ENCODE measurements at places on chromosomes 3 and 15.
A peak's percentile ranks its signal among the peaks of the same experiment; 100 is the strongest.

GRCh38 chr3:127710155-127710941, 37.6 kb downstream of the ABTB1 start:
- no peak for DNase-seq

DNA sequence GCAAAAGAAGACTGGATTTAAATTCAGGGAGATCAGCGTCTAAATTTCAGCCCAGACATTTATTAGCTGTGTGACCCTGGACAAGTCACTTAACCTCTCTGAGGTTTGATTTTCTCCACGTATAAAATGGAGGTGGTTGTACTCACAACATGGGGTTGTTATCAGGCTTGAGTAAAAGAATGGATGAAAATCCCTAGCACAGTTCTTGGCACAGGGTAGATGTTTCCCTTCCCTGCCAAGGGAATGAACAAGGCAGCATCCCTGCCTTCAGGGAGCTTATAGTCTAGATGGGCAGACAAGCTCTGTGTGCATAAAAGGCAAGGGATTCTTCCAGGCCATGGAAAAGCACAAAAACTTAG, 50.2 kb upstream of the MRPS22 start:
- no peak for DNase-seq

GRCh38 chr15:31263751-31264558, 62.7 kb upstream of the KLF13 start:
- no peak for DNase-seq

- no peak for DNase-seq
These were observed 2.0 kb upstream of the PFKFB4 start for GRCh38 chr3:48558493-48559134.

- DNase-seq = no peak
These were observed 749.1 kb upstream of the ARPP21 start for GRCh38 chr3:34890247-34890646.

GRCh38 chr3:143190101-143190500, 70.5 kb downstream of the CHST2 start:
- no peak for DNase-seq

DNA sequence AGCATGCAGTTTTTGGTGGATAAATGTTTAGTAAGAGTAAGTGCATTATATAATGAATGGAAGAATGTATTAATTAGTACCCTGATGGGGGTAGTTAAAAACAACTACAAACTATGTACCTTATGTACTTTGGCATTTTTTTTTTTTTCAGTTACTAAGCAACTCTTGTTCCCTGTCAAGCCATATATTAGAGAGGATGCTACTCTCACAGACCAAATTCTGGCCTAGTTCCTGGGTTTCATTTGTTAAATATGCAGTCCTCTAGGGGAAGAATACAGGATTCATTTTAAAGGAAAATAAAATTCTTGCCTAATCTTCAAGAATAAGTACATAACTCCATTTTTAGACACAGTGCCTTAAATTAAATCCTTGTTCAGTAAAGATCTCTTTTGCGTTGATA, 16.9 kb downstream of the FAM98B start:
- DNase-seq = no peak

DNA sequence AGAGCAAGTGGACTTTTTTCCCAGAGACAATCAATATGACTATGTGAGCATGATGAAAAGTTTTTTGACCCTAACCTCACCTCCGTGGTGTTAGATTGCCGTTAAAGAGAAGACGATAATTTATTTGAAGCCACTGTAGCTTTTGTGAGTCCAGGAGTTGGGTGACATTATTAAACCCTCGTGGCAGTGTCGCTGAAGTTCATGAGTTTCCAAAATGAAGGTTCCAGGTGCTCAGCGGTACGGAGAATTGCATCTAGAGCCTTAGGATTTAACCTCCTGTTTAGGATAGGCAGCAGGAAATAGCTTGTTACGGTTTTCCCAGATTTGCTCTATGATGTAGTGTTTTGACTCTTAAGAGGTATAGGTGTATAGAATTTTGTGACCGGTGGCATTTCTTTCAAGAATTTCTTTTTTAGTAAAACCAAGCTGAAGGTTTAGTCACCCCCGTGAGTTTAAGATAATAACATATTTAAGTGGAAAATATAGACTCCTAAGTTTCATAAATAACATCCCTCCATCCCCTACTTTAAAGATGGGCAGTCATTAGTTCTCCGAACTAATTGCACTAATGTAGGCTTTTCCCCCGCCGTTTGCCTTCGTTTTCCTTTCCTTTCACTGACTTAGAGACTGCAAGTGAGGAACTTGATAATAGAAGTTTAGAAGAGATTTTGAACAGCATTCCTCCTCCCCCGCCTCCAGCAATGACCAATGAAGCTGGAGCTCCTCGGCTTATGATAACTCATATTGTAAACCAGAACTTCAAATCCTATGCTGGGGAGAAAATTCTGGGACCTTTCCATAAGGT, 2.0 kb downstream of the SMC4 start:
- peak; percentile 49 for DNase-seq

- no peak for DNase-seq
These were observed 126.5 kb upstream of the ROPN1 start for GRCh38 chr3:124118397-124118796.

DNA sequence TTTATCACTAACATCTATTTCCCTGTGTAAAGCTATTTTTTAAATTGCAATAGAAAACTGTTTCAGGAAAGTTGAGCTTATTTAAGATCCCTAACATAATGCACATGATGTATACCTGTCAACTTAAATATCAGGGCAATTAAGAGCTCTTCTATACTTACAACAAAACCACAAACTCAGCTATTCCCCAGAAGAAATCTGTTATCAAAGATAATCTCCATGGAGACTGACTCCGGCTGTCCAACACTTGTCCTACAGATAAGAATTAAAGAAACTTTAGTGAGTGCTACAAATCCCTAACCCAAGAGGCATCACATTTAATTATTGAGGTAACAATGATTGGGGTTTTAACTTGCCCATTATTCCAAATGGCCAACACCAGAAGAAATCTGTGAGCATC, 3.4 kb downstream of the SELENOK start:
- DNase-seq = no peak

GRCh38 chr15:39807791-39808190, 25.1 kb upstream of the FSIP1 start:
- no peak for DNase-seq

DNA sequence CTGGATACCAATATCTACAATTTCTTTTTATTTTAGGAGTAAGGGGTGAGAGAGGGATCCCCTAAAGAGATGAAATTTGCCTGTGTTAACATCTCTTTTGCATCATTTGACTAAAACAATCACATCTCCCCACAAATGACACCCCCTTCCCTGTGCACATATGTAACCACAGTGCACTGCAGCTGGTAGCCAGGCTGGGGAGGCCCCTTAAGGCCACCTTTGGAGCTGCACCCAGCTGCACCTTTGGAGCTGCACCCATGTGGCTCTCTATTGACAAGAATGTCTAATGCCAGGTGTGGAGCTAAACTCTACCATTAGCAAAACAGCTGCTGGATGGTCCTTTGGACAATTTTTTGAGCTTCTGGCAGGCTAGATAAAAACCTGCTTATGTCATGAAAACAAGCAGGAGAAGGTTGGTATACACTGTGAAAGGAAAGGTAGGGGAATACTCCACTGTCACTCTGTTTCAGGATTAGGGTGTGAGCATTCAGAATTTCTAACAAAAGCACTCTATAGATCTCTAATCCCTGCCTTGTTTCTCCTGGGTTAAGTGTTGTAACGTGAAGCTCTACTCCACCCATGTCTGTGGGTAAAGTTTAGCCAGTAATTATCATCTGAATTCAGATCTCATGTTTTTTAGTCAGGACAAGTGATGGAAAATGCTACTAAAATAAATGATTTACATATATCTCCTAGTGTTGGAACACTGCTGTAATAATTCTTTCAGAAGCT, 52.1 kb downstream of the TFG start:
- DNase-seq = no peak

- no peak for DNase-seq
These were observed 107.9 kb downstream of the DNAH12 start for GRCh38 chr3:57436195-57436761.

- DNase-seq = no peak
These were observed 30.8 kb downstream of the IFT122 start for GRCh38 chr3:129470861-129471260.

- DNase-seq = no peak
These were observed 576.9 kb upstream of the NECTIN3 start for GRCh38 chr3:110494728-110495127.

DNA sequence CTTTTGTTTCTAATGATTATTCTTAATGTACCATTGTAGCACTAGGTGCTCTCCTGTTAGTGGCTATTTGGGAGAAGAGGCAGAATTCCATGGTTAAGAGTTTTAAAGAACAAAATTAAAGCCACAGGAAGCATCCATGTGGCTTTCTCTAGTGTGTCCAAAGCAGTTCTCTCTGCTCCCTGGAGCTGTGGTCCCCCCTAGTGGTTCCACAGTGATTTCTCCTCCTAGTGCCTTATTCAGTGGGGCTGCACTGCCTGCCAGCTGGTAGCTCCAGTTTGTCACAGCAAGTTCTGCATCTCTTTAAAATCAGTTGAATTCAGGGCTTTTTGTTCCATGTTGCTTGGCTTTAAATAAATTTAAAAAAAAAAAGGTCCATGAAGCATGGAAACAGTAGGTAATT, 39.6 kb upstream of the FAM98B start:
- no peak for DNase-seq

DNA sequence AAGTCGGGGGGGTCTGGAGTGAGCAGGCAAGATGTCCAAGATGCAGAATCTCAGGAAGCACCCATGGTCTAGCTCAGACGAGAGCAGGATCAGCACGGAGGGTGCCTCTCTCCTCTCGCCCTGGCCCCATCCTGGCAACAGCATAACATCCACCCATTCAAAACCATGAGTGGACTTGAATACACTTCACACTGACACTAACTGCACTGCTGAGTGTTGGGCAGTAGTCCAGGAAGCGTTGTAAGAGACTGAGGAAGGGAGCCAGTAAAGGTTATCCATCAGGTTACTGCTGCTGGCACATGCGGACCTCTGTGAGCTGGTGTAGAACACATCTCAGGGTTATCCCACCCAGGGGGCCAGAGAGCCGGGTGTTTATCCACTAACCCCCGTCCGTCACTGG, 131.0 kb upstream of the TOPAZ1 start:
- no peak for DNase-seq

DNA sequence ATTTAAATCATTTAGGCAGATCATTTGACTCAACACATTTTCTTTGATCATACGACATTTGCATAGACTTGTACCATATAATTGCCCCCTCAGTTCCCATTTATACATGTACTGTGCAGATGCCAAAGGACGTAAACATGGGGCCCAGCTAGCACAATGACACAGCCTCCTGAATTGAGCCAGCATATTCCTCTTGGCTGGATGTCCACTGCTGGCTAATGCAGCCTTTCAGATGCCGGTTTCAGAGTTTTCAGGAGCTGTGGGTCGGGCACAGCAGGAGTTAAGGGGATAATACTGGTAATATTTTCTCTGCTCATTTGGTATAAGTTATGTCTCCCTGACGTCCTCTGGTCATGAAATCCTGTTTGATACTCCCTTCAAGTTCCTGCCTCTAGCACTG, 39.4 kb downstream of the KAT2B start:
- DNase-seq = no peak

DNA sequence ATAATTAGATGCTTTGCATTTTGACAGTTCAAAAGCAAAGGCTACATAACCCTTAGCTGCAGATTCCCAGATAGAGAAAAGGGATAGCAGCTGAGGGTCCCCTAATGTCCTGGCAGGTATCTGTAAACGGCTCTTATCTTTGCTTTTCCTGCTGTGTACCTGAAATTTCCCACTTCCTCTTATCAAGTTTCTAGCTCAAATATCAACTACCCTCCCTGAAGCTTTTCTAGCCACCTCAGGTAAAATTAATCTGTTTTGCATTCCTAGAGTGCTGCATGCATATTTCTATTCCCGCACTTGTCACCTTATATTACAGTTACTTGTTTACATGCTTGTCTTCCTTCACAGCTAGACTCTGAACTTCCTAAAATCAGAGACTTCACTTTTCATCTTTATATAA, 55.6 kb upstream of the STXBP5L start:
- DNase-seq = no peak

GRCh38 chr3:127572186-127572585, 18.3 kb downstream of the TPRA1 start:
- no peak for DNase-seq

DNA sequence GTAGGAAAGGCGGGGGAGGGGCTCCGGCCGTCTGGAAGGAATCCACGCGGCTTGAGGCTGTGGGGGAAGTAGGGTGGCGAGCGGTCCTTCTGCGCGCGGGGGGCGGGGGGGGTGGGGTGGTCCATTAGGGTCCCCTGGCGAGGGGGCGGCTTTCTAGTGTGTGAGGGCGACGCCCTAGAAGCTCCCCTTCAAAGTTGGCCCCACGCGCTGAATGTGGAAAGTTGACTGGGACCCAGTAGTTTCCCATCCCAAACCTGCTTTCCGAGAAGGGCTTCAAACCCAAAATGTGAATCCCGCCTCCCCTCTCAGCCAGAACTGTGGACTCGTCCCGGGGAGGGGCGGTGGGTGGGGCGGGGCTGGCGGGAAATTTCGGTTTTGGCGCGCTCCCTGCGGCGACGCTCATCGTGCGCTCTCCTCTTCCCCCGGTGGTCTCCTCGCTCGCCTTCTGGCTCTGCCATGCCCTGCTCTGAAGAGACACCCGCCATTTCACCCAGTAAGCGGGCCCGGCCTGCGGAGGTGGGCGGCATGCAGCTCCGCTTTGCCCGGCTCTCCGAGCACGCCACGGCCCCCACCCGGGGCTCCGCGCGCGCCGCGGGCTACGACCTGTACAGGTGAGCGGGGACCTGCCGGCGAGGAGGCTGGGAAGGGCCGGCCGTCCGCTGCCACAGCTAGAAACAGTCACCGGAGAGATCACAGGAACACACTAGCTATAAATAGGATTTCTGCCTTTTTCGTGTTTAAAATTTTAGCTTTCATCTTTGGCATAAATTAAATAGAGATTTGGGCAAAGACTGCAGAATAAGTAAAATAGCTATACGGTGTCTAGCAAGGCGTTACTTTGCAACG, 790 bp downstream of the DUT start:
- peak; percentile 80 for DNase-seq

GRCh38 chr15:41215708-41216107, 14.8 kb downstream of the EXD1 start:
- no peak for DNase-seq

GRCh38 chr3:127690106-127690505, 17.4 kb downstream of the ABTB1 start:
- no peak for DNase-seq

GRCh38 chr15:73398861-73399260, 30.1 kb upstream of the HCN4 start:
- no peak for DNase-seq

GRCh38 chr3:82800248-82800647, 1038.8 kb upstream of the GBE1 start:
- DNase-seq = no peak

DNA sequence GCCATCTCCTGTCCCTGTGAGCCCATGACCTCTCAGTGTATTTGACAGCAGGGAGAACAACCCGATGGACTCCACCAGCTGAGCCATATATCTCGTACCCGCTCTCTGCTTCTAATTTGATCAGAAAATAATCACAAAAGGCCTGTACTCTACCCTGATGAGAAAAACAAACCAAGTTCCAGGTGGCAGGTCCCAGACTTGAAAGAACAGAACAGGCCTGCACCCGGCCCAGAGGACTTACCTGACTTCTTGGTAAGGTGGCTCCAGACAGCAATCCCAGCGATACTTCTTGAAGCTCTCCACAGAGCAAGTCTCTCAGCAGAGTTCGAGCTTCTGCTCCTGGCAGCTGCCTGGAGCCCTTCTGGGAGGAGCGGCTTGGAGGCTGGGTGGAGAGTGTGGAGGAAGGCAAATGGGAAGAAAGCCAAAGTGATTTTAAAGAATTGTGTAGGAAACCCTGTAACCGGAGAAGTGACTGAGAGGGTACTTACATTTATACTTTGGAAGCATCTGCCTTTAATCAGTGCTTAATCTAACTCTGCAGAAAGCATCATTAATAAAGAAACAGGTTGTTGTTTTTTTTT, 91.6 kb downstream of the SCN11A start:
- DNase-seq = no peak

Measured in retina (tissue), 1 donor.